8988T (cell line): ENCODE measurements at places on chromosomes 3 and 15.

DNA sequence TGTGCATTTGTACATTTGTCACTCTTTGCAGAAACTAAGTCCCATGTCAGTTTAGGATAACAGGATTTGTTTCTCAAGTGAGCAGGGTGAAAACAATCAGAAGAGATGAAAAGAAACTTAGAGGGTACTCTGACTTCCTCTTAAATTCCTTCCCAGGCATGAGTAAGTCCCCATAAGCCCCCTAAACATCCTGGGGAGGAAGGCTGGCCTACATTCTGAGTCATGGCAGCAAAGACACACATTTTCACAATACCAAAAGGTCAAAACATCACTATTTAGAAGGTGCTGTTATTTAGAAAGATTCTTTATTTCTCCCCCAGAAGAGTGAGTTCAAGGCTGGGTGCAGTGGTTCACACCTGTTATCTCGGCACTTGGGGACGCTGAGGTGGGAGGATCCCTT is 7.6 kb upstream of the FOXP1 start:
- no peak for DNase-seq

DNA sequence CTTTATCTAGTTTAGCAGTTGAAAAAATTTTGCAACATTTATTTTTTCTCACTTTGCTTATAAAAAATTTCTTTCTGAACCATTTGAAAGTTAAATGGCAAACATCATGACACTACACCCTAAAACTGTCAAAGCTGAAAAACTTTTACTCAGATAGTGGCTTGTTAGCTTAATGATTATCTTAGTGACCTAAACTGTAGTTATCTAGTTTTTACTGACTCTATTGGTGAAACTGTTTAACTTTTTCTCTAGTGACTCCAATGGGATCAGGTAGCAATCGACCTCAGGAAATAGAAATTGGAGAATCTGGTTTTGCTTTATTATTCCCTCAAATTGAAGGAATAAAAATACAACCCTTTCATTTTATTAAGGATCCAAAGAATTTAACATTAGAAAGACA is 13.3 kb downstream of the FBXO22 start:
- no peak for DNase-seq

DNA sequence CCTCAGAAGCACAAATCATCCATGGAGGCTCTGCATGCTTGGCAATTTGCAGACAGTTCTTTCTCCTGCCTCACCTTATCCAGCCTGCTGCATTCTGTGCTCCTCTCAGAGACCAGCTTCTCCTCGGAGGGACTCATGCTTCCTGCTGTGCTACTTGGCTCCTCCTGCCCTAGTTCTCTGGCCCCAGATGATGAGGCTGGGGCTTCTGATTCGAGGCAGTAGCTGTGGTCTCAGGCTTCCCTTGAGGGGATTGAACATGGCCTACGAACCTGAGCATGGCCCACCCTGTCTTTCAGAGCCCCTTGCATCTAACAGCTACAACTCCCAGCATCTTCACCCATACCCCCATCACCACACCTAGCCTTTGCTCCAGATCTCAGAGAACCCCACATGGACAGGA is 6.7 kb downstream of the VIPR1 start:
- DNase-seq = no peak

DNA sequence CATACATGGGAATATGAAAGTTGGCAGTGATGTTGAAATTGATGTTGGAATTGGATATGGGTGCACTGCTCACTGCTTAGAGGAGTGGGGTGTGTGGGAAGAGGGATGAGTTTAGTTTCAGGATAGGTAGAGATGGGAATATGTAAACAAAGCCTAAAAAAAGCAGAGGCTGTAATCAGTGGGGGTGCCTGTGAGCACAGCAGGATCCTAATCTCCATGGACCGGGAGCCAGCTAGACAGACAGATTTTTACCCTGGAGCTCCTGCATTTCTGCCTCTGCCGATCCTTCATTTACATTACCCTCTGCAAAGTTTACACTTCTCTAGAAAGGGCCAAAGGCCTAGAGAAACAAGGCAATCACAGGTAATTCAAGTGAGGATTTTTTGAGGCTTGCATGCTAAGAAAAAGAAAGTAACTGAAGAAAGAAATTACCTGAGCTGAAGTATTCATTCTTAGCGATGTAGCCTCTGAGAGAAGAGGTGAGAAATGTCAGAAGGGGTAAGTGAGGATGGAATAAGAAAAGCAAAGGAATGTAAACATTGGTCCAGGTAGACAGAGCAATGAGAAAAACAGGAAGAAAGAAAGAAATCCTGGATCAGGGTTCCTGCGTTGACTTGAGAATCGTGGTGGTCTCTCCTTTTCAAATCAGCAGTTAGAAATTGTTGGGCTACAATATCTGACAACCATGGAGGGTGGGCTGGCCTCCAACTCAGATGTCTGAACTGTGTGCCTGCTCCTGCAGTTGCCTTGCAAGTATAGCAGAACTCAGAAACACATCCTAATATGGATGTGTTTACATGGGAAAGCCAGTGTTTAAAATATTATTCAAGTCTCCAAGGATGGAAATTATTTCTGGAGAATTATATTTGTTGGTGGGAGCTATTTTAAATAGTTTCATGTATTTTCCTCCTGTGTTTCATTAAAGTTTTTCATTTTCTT is 79.8 kb downstream of the CRTC3 start:
- no peak for DNase-seq

GRCh38 chr3:46845860-46846623 is 17.2 kb downstream of the MYL3 start:
- peak; percentile 69 for DNase-seq

- no peak for DNase-seq
Measured at GRCh38 chr3:99901200-99901926, 83.7 kb downstream of the CMSS1 start.
